ENCODE measurements at places on chromosomes 13 and 19.

DNA sequence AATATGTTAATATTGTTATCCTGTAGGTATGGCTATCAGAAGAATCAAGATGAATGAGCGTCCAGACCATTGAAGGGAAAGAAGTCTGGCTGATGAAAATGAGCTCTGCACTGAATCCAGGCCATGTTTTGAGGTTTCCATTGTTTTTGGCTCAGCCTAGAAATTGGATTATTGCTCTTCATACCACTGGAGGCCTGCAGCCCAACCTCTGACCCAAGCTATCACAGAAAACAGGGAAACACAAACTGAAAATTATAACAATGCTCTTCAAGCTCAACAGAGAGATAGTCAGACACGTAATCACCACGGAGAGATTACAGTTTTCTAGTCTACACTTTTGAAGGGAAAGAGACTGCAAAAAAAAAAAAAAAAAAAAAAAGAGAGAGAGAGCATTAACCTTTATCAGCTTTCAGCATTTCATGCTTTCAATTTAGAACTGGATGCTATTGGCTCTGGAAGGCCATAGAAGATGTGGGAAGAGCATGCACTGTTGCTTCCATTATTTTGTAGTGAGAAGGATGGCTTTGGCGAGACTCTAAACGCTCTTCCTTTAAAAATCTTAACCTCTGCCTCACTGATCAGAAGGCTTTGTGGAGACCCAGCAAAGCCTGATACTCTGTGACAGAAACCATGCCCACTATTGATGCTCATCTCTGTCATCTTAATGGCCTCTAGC, 10.8 kb downstream of the EDNRB start:
- no peak for DNase-seq

- DNase-seq, result no peak
Measured at GRCh38 chr13:50991579-50992521, 82.3 kb downstream of the RNASEH2B start.

DNA sequence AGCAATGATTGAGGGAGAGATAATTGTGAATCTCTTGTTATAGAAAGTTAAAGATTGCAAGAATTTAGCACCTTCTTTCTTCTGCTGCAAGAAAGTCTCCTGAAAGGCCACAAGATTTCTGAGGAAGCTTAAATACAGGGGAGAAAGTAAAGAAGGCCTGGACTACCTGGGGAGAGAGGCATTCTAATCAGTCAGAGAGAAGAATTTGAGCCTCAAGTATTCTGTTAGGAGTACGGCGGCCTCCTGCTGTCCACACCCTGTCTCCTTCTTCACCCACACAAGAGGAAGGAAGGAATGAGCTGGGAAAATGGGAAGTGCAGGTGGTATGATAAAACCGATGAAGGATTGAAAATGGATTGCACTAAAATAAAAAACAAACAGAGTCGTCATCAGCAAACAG, 474.7 kb downstream of the DIAPH3 start:
- DNase-seq, result no peak

DNA sequence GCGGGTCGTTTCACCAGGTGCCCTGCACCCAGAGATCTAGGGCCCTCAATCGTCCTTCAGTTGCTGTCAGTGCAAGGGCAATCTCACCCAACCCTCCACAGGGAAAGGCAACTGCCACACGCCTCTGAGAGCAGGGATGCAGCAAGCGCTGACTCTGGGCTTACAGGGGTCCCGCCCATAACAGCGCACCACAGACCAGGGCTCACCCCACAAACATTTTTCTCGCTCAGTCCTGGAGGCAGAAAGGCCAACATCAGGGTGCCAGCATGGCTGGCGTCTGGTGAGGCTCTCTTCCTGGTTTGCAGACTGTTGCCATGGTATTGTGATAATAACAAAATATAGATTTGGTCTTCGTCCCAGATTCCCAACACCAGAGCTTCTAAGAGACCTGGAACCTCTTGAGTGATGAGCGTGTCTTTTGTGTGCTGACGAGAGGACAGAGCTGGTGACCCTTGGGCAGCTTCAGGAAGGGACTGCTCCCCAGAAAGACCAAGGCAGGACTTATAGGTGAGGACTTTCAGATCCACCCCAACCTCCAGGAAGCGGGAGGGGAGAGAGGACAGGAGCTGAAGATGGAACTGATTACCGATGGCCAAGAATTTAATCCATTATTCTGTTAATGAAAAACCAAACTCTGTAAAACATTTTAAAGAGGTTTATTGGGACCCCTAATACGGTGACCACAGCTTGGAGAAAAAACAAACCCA, 51.3 kb downstream of the C13orf46 start:
- no peak for DNase-seq

GRCh38 chr19:46482631-46483030, 11.3 kb upstream of the PNMA8A start:
- no peak for DNase-seq

- no peak for DNase-seq
Measured at GRCh38 chr19:8488365-8488764, 14.1 kb downstream of the PRAM1 start.

DNA sequence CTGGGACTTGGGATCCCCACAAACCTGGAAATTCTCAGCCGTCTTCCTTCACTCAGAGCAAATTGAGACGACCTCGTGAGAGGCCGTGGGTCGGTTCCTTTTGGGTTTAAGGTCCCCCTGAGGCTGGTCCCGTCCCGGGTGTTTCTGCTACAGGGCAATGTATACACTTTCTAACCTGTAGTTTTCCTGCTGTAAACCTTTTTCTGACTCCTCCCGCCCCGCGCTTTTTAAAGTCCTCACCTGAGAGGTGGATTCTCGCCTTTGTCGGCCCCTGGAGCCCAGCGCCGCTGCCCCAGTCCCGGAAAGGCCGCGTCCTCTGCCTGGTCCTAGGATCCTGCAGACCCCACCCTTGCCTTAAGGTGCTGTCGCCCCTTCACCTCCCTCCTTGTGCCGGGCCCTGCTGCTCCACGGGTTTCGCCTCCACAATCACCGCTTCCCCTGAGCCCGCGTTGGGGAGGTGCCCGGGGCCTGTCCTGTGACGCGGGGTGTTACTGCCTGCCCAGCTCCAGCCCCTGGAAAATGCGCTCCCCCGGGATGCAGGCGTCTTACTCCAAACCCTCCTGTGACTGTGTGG, 391 bp downstream of the ZNF761 start:
- DNase-seq, result peak; percentile 0

DNA sequence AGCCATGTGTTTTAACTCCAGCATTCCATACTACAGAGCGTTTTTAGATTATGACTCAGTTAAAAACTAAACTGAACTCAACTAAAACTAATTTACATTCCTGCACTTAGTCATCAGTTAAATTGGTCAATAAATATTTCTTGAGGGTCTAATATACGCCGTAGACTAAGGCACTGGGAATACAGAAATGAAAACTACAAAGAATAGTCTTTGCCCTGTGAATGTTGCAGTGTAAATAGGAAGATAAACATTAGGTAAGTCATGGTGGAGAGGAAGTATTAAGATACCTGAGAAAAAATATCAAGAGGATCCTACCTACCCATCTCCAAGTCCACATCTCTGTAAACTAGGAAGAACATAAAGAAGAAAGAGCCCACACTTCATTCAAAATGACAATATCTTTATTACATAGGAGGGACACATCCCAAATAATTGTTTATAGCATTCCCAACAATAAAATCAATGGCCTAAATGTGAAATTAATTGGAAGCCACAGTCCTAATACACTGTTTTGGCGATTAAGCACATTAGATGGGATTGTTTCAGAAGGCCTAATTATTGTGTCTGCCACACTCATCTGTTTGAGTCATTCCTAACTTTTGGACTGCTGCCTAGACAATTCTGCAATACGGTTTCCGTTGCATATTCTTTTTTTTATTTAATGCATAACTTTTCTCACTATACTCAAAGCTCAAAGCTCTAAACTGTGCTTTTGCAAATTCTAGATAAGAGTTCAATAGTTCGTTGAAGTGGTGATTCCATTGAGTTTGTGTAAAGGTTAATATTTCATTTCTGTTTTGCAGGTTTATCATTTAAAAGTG, 52.9 kb downstream of the MBNL2 start:
- DNase-seq, result no peak

- DNase-seq, result no peak
Measured at GRCh38 chr13:109788372-109789111, 2.2 kb upstream of the IRS2 start.

DNA sequence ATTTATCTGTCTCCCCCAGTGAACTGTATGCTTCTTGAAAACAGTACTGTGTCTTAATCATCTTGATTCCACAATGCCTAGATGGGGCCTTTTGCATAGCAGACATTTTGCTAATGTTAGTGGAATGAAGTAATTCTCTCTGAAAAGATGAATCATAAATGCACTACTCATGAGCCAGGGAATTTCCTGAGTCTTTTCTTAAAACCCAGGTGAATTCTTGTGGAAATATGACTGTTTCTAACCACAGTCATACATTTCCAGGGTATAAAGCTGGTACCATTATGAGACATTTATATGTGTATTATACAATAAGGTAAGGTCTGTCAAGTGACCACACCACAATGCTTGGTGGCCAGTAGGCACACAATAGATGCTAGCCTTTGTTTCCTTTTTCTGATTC, 5.5 kb upstream of the KCTD4 start:
- DNase-seq, result no peak

- DNase-seq, result no peak
Measured at GRCh38 chr13:52109116-52109670, 19.7 kb downstream of the NEK5 start.

DNA sequence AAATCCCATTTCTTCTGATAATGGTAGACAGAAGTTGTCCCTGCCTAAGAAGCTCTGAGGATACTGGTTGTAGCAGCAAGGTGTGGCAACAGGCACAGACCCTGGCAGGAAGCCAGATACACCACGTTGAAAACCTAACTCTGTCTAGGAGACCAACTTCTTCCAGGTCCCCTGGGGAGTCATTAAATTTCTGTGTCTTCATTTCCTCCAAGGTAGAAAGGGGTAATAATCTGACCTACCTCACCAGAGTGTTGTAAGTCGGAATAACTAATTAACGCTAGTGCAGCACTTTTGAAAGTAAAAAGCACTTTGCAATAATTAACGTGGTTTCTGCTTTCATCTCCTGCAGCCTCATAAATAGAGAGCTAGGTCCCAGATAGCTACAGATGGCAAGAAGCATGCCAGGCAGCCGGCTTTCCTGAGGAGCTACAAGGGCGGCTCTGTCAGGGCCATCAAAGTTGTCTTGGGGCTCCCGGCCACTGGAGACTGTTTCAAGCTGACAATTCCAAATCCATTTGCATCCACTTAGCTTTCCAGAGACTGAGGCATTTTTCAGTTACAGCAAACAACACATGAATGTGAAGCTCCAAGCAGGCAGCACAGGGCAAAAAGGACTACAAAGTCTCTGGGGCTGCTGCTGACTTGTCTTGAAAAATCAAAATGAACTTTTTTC, 176.2 kb downstream of the FOXO1 start:
- peak; percentile 22 for DNase-seq

DNA sequence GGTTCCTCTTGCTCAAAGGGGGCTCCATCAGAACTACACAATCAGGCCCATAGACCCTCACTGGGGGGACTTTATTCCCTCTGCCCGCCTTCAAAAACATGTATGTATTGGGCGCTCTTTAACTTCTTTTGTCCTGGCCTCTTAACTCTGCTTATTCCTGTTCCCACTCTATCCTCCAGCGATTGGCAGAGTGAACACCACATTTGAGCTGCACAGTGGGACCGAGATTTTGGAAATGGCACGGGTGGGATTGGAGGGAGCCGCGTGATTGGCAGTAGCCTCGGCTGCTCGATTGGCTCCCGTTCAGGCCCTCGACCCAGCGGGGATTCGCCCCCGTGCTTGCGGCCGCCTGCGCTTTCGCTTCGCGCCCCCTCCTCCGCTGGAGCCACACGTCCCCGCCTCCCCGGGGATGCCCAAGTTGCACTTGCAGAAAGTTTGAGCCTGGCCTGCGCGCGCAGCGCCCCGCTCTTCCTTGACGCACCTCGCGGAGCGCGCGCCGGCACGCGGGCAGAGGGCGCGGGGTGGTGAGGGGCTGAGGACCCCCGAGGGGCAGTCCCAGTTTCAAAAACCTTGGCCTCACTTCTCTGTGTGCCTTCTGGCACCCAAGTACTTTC, at the start of gene ZIC5:
Gene ZIC5, minus strand, starts transcription at position 192 of the 614 bp plus-strand sequence. Its CDS starts 164 bp downstream, at position 28.
- DNase-seq, result no peak

- no peak for DNase-seq
Measured at GRCh38 chr13:66887088-66887487, 343.0 kb downstream of the PCDH9 start.

DNA sequence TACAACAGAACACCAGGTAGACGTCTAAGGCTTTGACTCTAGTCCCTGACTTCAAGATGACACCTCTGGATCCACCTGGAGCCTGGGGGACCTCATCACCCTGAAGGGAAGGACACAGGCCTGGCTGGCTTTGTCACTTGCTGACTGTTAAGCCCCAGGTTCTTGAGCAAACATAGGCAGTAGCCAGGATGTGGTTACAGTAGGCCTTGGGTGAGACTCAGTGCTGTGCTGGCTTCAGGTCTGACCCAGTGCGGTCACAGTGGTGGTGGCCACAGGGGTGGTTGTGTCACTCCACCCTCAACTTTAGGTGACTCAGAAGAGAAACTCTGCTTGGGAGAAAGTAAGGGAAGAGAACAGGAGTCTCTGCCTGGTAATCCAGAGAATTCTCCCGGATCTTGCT, 497.8 kb downstream of the UQCRFS1 start:
- no peak for DNase-seq

DNA sequence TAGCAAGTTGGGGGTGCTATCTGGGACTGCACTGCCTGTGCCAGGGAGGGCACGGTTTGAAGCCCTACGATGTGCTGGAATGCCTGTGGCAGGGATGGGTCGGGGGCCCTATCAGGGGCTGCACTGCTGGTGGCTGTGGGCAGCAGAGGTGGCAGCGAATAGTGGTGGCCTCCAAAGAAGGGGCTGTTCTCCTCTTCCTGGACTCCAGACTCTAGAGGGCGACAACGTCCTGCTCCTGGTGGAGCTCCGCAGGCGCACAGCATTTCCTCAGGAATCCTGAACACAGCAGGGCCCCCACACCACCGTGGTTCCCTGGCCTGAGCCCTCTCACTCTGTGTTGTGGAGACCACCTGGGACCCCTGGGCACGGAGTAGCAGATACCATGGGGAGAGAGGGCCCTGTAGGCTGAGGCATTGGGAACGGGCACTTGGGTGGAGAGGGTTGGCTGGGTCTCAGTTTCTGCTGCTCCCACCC, 145.6 kb downstream of the TNFRSF19 start:
- no peak for DNase-seq

GRCh38 chr13:89951341-89951740, 1396.1 kb upstream of the MIR17HG start:
- no peak for DNase-seq

GRCh38 chr19:19385896-19386869, 19.3 kb upstream of the GATAD2A start:
- DNase-seq, result peak; percentile 34

GRCh38 chr19:58559275-58560006, 1.0 kb upstream of the UBE2M start:
- DNase-seq, result peak; percentile 46

- no peak for DNase-seq
Measured at GRCh38 chr13:32098272-32098671, 66.7 kb downstream of the FRY start.

DNA sequence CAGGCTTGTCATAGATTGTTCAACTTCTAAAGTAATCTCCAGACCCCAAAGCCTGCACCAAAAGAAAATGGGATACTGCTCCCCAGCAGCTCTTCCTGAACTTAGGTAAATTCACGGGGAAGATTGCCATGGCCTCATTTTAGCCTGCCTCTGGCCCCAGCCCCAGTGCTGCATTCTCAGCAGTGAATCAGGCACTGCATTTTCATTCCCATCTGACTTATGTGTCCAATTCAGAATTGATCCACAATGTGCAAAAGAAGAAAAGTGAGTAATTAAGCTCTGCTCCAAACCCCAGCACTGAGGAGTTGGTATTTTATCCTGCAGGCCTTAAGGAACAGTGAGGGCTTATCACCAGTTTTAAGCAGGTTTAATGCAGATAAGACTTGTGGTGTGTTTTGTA, 176.4 kb downstream of the KCTD12 start:
- DNase-seq, result no peak

GRCh38 chr19:13047374-13047773, 52.1 kb downstream of the NFIX start:
- no peak for DNase-seq

Data from activated CD8-positive, alpha-beta memory T cell treated with anti-CD3 and anti-CD28 coated beads for 1 hour (primary cell).